ENCODE measurements at places on chromosomes 12 and 14.

- no peak for DNase-seq
These were observed 39.6 kb downstream of the IQSEC3 start for GRCh38 chr12:106118-106591.

DNA sequence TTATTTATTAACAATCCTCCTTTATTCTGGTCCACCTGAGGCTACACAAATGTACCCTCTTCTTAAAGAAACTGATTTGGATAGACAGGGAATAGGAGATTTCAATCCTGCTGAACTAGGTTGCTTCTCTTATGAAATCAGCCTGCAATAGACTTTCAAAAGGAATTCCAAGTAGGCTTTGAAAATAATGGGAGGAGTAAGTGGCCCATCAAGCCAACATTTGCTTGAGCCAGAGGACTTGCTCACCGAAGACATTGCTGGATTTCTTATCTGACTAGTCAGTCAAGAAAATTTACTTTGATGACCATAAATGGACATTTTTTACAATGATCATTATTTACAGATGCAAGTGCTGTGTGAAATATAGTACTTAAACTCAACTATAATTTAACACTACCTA is 82.8 kb upstream of the RASSF8 start:
- no peak for DNase-seq

GRCh38 chr12:56880125-56880992 is 53.8 kb downstream of the SDR9C7 start:
- DNase-seq: no peak

DNA sequence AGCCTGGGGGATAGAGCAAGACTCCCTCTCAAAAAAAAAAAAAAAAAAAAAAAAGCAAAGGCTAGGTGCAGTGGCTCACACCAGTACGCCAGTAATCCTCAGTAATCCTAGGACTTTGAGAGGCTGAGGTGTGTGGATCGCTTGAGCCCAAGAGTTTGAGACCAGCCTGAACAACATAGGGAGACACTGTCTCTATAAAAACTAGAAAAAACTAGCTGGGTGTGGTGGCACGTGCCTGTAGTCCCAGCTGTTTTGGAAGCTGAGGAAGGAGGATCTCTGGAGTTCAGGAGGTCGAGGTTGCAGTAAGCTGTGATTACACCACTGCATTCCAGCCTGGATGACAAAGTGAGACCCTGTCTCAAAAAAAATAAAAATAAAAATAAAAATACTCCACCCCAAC is 8.9 kb upstream of the RBM25 start:
- DNase-seq: no peak

DNA sequence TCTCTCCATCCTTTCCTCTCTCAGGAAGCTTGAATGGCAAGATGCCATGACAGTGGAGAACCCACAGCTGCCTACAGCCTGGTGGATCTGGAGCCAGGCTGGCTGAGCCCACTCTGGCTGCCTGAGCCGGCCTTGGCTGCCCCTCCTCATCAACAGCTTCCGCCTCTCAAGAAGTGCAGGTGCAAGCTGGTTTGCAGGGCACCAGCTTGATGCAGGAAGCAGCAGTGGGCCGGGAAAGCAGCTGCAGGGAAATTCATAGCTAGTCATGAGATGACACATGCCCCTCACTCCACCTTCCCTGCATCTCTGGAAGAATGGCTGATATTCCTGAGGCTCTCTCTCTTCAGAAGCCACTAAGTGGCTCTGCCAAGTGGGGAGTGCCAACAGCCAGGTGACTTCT is 289.1 kb downstream of the RPS29 start:
- no peak for DNase-seq

DNA sequence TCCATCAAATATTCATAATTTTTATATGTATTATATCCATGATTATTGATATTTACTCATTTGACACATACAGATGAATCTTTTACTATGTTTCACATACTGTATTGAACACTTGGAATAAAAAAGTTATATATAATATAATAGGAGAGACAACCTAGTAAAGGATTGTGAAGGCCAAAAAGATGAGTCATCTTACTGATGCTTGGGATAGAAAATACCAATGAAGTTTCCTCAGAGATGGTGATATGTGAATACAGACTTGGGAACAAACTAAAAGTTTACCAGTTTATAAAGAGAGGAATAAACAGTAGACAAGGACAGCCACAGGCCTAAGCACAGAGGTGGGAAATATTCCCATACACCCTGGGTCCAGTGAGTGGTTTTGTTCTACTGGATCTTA is 743.9 kb upstream of the FLRT2 start:
- no peak for DNase-seq

- no peak for DNase-seq
These were observed 4.4 kb upstream of the GALNT6 start for GRCh38 chr12:51395283-51396230.

DNA sequence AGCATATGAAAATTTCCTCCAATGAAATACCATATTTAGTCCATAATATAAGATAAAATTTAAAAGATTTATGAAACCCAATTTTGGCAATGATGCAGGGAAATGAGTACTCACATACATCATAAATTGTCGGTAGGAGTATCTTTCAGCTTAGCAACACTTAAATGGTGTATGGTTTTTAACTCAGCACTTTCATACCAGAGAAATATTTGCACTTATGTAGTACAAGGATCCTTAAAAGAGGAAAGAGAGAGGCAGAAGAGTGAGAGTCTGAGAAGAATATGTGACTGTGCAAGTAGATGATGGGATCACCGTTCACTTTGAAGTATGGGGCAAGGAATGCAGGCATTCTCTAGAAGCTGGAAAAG is 379.3 kb upstream of the DCN start:
- DNase-seq: no peak

DNA sequence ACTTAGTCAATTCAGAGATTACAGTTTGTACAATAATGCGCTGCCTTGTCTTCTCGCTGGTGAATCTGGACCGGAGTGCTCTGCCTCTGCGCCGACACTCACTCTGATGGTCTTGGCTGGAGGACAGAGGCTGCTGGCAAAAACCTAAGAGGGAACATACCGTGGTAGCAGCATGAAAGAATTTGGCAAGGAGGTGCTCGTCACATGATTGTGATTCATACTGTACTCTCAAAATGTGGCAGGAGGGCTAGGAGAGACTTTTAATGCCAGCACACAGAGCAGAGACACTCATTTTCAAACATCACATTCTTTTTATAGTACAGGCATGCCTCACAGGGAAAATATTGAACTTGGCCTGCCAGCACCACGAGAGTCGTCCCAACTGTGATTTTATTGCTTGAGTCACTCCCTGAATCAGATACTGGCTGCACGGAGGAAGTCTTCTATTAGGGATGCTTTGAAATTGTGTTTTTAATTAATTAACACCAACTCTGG is 67.8 kb downstream of the HMGA2 start:
- no peak for DNase-seq

GRCh38 chr14:84584511-84584910 is 945.4 kb upstream of the FLRT2 start:
- no peak for DNase-seq

DNA sequence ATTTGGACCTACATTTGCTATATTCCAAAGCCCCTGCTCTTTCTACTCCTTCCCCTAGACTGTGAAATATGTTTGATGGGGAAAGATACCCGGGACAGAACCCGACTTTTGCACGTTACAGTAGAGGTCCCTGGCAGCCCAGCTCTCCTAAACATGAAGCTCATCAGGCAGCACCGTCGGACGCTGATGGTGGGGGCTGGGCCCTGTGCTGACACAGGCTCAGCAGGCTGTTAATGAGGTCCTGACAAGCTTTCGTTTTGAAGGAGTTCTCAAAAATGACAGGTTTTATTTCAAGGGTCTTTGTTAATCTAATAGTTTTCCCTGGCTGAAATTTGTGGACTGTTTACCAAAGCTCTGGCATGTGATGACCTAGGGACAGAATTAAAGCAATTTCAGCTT is 102.3 kb downstream of the SLC25A47 start:
- no peak for DNase-seq

- DNase-seq: no peak
These were observed 77.3 kb upstream of the GRIN2B start for GRCh38 chr12:14058717-14059116.

DNA sequence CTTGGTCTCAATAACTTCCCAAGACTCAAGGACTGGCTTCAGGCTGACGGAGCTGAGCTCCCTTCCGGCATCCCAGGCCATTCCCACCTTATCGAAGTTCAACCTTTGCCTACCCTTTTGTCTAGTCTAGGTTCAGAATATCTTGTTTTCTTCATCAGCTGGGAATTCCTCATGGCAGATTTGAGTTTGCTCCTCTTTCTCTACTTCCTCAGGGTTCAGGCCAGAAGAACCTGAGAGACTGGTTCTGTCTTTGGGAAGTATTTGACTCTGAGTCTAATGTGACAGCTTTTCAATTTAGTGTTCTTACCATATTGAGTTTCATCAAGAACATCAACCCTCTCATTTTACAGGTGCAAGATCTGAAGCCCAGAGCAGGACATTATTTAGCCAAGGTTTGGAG is 2.1 kb downstream of the BIN2 start:
- DNase-seq: no peak

DNA sequence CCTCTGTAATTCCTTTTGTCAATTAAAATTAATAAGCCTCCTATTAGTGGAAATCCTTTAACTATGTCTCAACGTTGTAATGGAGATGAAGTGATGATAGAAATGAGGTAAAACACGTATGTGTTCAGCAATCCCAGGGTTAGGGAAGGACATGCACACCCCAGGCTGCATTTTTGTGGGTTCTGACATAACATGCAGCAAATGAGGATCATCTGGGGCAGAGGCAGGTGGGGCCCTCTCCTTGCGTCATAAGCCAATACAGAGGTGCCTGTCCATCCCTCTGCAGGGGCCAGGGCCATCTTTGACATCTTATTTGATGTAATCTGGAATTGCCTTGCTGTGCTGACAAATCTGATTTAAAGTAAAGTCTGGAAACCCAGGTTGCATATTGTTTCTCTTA is 73.2 kb downstream of the MYRFL start:
- no peak for DNase-seq

DNA sequence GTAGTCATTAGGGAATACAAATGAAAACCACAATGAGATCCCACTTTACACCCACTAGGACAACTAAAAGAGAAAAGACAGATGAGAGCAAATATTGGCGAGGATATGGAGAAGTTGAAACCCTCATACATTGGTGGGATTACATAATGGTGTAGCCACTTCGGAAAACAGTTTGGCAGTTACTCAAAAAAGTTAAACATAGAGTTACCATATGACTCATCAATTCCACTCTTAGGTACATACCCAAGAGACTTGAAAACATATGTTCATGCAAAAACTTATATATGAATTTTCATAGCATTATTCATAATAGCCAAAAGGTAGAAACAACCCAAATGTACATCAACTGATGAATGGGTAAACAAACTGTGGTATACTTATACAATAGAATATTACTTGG is 27.1 kb downstream of the ALDH1L2 start:
- no peak for DNase-seq

- no peak for DNase-seq
These were observed 380.1 kb downstream of the EGLN3 start for GRCh38 chr14:33570694-33571310.

DNA sequence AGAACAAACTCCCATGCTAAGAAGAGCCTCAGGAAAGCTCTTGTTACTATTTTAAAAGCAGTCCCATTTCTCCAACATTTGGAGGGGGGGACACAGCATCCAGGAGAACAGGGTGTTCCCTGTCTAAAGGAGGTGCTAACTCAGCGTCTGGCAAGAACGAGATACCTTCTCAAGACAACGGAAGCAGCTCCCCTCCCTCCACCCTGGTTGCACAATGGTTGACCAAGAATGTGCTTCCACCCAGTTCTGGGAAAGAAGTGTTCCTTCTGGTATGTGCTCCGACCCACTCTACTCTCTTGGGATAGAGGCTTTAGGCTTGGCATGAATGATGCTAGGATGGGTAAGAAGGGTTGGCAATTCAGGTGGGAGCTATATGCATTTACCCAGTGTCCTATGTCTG is 1.5 kb upstream of the KRT6A start:
- no peak for DNase-seq

DNA sequence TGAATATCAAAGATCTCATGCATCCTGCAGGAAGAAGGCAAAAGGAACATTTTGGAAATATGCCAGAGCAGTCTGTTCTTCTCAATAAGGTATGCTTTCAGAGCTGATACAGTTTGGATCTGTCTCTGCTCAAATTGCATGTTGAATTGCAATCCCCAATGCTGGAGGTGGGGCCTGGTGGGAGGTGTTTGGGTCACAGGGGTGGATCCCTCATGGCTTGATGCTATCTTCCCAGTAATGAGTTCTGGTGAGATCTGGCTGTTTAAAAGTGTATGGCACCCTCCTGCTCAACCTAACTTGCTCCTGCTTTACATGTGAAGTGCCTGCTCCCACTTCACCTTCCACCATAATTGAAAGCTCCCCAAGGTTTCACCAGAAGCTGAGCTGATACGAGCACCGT is 76.6 kb downstream of the RIN3 start:
- no peak for DNase-seq

- DNase-seq: no peak
These were observed 45.9 kb downstream of the VWF start for GRCh38 chr12:6078398-6079096.

- no peak for DNase-seq
These were observed 11.4 kb downstream of the MCRS1 start for GRCh38 chr12:49556391-49557186.

DNA sequence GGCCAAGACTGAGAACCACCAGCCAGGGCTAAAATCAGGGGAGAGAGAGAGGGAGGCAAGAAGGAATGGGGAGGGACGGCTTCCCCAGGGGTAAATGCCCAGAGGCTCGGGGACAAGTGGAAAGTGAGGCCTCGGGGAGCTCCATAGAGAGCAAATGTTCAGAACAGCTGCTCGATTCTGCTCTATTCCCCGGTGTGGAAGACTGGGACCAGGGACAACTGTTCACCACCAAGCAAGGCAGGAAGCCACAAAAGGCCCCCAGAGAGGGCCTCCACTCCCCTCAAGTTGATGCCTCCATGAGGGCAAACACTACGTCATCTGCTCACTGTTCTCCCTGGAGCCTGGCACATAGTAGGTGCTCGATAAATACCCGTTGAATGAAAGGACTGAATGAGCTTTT is 53.5 kb downstream of the IRF2BPL start:
- DNase-seq: no peak

- DNase-seq: no peak
These were observed 158.8 kb downstream of the C12orf42 start for GRCh38 chr12:103336940-103337339.

DNA sequence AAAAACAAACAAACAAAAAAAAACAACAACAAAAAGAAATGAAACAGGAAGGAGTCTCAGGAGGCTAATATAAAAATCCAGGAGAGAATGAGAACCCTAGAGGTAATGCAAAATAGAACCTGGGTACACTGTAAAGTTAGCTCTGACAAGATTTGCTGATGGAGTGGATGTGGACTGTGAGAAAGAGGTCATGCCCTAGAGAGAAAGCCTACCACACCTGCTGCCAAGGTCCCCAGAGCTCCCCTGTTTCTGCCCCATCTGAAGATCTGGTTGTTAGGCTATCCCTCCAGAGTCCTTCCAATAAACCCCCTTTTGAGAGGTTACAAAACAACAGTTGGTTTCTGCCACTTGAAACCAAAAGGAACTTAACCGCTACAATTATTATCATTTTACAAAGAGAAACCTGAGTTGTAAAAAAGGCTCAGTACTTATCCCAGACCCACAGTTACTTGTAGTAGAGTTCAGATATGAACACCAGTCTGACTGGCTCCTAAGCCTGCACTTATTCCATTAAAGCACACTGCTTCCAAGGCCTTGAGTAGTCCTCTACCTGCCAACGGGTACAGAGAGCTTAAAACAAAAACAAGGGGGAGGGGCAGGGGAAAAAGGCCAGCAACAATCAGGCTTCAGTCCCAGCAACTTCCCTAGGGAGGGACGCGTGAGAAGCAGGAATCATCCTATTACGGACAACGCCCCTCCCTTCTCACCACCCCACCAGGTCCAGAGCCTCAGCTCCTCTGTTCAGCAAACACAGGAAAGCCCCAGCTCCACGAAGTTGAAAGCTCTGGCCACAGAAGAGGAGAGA is 27.7 kb downstream of the PPP1R13B start:
- DNase-seq: no peak

Measured in stimulated activated CD4-positive, alpha-beta T cell treated with anti-CD3 and anti-CD28 coated beads, Interleukin-15, amount 100 ng/mL, for 1 hour (primary cell).